Pancreas (tissue), 10 donors: ENCODE measurements at places on chromosomes 7 and 10. TPM values are rescaled to one million over a fixed set of nuclear protein-coding genes. Genes with fewer than 3 reads are reported as not detected.

CREB5 gene
- 2.5 TPM for polyA plus RNA-seq

VGF gene
- 82.7 TPM for polyA plus RNA-seq

GRCh38 chr7:116552602-116553001 lies 27.8 kb downstream of the CAV1 start:
- DNase-seq: no peak

DNA sequence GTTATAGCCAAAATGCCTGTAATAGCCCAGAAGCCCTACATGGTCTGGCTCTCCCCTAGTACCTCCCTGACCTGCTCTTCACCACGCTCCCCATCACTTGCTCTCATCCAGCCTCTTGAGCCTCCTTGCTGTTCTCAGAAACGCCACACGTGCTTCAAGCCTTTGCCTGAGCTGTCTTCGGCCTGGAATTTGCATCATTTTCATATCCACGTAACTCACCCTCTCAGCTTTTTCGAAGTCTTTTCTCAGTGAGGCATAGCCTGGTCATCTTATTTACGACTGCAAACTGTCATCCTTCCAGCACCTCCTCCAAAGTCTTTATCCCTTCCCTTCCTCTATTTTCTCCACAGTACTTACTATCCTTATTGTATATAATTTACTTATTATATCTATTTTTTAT lies 151.0 kb upstream of the AHR start:
- no peak for DNase-seq

GRCh38 chr7:10973942-10974911 lies 555 bp downstream of the PHF14 start:
- DNase-seq: peak; percentile 28

DNA sequence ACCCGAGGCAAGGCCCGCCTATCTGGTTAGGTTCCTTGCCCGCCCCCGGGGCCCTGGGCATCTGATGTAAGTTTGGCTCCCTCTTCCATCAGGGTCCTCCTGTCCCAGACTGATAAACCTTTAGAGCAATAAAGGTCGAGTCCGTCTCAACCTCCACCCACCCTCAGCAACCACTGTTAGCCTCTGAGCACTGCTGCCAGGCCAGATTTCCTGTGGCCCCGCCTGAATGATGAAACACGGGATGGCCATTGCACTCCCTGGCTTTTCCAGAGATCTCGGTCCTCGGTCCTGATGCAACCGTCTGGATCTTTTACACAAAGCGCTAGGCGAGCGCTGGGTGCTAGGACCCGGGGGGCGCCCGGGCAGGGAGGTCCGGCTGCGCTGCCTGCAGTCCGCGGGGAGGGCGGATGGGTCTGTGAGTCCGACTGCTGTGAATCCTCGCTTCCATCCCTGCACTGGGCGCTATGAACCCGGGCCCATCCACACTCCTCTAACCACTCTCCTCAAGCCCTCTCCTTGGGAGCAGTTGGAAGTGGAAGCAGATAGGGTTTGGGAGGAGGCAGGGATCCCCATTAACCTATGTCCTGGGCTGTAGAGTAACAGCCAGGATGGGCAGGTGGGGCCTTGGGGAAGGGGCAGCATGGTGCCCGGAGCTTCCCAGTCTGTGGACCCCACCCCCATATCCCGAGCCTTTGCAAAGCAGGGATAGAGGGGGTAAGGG lies 875 bp upstream of the DDIT4 start:
- DNase-seq: peak; percentile 95

DNA sequence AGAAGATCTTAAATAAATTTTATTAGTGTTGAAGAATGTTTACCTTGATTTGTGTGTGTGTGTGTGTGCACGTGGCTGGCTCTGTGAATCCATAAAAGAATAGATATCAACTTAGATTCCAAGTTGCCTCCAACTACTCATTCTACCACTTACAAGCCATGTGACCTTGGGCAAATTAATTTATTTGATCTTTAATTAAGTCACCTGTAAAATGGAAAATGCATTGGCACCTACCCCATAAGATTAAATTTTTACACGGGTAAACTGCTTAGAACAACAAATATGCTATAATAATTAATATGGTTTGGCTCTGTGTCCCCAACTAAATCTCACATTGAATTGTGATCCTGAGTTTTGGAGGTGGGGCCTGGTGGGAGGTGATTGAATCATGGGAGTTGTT lies 604.9 kb upstream of the NRG3 start:
- no peak for DNase-seq

- no peak for DNase-seq
Observed at GRCh38 chr7:138829335-138829734, 31.3 kb upstream of the ATP6V0A4 start.

GRCh38 chr10:75782463-75783248 lies 351.2 kb downstream of the LRMDA start:
- DNase-seq: no peak
